Pulmonary artery endothelial cell (primary cell): ENCODE measurements at places on chromosomes 12 and 14.

DNA sequence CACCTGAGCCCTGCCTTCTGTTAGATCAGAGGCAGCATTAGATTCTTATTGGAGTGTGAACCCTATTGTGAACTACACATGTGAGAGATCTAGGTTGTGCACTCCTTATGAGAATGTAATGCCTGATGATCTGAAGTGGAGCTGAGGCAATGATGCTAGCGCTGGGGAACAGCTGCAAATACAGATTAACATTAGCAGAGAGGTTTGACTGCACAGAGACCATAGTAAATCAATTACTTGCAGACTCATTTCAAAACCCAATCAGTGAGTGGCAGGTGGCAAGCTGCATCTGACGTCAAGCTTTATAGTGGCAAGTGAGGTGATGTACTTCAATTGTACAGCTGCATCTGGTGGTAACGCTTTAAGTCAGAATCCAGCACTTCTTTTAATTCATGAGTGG, 141.6 kb downstream of the GPHN start:
- no peak for DNase-seq

- DNase-seq: no peak
Measured at GRCh38 chr12:92404921-92405320, 259.3 kb upstream of the BTG1 start.

GRCh38 chr12:96327889-96328288, 72.3 kb downstream of the CDK17 start:
- no peak for DNase-seq

- no peak for DNase-seq
Measured at GRCh38 chr12:62438098-62438692, 28.4 kb upstream of the MON2 start.

- DNase-seq: no peak
Measured at GRCh38 chr12:6265038-6265405, 45.5 kb upstream of the PLEKHG6 start.

GRCh38 chr12:58593557-58594304, 326.6 kb downstream of the LRIG3 start:
- no peak for DNase-seq

- DNase-seq: no peak
Measured at GRCh38 chr12:105522166-105522825, 191.8 kb downstream of the C12orf75 start.

GRCh38 chr12:14384783-14385638, 19.5 kb downstream of the ATF7IP start:
- peak; percentile 68 for DNase-seq

DNA sequence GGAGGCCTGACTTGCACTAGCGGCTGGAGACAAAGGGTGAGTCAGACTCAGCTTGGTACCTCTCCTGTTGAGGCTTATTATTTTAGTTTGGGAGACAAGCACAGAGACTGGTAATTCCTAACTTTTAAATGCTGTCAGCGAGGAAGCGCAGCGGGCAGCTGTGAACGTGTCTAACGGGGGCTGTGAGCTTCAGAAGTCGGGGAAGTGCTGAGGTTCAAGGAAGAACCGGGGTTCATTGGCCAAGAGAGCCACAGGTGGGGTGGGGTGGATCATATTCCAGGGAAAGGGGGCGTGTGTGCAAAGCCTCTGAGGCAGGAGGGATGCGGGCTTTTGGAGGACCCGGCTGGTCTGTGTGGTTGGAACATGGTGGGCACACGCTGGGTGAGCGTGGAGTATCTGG, 36.1 kb upstream of the ADGRD1 start:
- no peak for DNase-seq

DNA sequence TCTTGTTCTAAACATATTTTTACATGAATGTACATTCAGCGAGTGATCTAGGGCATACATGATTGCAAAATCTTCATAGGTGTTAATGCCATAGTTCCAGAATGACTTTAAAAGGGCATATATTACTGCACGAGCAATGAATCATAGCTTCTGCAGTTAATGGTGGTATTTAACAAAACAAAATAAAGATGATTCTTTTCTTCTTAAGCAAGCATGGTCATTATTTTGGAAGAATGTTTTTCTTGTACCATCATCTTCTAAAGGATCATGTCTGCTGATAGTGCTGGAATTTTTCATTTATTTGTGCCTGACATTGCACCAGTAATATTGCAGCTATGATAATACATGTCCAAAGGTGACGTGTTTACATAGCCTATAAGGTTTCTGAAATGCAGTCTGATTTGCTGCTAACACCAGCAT, 388.6 kb downstream of the CCDC91 start:
- no peak for DNase-seq

DNA sequence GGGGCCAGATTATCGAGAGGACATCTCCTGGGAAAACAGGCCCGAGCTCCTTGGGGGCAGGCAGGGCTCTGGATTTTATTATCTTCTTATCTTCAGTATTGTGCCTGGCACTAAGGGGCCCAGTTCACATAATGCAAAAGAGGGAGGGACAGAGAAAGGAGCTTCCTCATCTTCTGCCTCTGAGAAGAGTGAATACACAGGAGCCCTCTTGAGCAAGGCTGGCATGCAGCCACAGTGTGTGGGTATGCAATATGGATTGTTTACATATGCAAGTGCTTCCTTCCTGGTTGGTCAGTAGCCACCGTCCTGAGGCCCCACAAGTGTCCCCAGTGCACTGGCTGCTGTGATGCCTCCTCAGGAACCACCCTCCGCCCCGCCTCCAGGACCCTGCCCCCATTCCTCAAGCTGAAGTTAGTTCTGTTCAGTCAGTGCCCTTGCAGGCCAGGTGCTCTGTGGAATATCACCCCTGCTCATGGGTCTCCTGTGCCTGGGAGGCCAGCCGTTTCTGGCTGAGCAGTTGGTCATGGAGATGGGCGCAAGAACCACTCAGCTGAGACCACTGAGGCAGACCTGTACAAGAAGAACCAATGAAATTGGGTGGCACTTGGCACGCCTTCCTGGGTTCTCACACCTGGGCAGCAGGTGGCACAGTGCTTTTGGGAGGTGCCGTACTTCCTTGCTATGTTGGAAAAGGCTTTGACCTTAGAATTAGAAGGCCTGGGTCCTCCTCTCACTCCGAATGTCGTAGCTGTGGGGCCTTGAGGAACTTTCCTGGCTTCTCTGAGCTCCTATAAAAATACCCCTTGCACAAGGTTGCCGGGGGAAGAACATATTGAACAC, 35.1 kb upstream of the ACTN1 start:
- DNase-seq: no peak

- no peak for DNase-seq
Measured at GRCh38 chr14:80388980-80389711, 177.8 kb upstream of the DIO2 start.

DNA sequence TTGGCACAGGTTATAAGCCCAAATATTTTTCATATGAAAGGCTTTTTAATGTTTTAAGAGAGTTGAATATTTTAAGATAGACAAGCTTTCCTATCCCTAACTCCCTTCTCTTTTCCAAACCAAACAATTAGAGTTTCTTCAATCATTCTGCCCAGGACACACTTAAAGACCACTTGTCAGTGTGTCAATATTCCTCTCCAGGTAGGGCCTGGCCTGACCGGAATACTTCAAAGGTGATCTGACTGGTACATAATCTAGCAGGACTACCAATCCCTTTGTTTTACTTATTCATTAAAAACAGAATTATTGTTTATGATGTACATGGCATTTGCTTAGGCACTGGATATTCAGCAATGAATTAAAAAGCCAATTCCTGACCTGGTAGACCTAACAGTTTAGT, 24.2 kb upstream of the SNRPF start:
- no peak for DNase-seq

- DNase-seq: no peak
Measured at GRCh38 chr12:58487255-58487654, 433.0 kb downstream of the LRIG3 start.

DNA sequence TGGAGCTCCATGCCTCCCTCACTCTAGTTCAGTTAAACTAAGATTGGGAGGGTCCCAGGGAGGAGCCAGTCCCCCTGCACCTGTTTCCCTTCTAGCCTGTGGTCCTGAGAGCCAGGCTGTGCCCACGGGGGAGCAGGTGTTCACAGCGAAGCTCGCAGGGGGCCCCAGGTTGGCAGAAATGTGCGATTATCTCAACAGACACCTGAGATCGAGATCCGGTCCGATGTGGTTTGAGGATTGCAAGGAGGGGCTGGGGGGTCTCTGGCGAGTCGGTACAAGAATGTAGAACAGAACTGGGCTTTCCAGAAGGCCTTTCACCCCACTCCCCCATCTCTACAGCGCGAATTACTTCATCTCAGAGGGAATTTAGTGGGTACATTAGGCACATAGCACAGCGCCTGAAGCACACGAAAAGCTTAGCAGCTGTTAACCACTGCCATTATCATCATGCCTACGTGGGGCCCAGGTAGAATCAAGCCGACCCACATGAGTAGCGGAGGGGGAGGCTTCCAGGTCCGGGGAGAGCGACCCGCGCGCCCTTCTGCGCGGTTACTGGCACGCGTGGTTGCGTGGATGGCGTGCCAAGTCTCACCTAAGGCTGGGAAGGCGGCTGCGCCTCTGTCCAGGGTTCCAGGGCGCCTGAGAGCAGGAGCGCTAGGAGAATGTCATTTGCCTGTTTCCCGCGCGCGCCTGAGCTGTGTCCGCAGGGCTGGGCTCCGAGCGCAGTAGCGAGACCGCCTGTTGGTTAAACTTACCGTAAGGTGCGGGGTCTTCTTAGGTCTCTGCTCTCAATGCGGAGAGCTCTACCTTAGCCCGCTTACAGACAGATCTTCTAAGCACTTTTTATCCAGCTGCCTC, 1539.5 kb upstream of the TMEM132C start:
- DNase-seq: no peak

- DNase-seq: peak; percentile 33
Measured at GRCh38 chr12:132285991-132286681, 43.3 kb downstream of the GALNT9 start.

- DNase-seq: no peak
Measured at GRCh38 chr12:49767333-49767732, 26.0 kb downstream of the TMBIM6 start.

- DNase-seq: no peak
Measured at GRCh38 chr12:16384732-16385131, 37.3 kb downstream of the MGST1 start.

GRCh38 chr14:105181549-105182295, 610 bp upstream of the NUDT14 start:
- no peak for DNase-seq

DNA sequence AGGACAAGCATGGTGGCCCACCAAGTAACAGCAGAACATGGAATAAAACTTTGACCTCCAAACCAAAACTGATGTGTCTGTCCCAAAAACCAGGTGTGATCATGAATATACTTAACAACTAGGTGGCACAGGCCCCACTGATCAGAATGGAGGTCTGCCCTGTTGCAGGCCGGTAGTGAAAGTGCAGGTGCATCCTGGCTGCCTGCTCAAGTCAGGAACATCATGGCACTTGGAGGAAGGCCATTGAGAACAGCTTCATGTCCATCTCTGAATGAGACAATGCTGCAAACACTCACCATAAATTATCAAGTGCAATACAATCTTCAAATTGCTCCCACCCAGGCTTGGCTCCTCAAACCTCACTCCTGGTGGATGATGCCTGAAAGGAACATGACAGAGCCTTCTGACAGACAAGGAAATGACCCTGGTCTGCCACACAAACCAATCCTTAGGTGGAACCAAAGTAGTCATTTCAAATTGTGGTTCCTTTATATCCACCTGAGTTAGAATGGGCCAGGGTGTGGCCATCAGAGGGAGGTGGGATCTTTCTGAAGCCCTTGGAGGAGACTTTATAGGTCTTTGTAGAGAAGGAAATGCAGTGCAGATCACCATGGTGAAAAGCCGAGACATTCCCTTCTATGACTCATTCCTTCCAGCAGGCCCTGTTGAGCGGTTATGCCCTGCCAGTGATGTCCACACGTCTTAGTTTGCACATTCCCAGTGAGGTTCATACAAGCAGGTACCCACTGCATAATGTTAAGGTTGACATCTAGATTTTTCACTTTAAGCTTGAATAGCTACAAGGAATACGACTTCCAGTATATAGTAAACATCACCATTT, 36.0 kb downstream of the EGLN3 start:
- peak; percentile 75 for DNase-seq

DNA sequence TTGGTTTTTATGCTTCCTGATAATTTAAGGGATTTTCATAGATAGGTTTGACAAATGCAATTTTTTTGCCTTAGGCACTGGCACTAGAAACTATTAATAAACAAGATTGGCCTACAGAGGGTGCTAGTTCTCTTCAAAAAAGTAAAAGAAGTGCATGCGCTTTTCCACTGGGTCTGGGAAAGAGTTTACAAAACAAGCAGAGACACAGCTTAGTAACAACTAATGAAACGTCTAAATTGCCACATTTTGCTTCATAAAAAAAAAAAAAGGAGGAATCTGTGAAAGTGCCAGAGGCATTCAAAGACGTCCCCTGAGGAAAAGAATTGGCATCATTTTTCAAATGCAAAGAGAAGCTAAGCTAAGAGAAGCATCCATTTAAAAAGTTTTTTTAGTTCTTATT, 58.3 kb upstream of the EEA1 start:
- DNase-seq: peak; percentile 55

DNA sequence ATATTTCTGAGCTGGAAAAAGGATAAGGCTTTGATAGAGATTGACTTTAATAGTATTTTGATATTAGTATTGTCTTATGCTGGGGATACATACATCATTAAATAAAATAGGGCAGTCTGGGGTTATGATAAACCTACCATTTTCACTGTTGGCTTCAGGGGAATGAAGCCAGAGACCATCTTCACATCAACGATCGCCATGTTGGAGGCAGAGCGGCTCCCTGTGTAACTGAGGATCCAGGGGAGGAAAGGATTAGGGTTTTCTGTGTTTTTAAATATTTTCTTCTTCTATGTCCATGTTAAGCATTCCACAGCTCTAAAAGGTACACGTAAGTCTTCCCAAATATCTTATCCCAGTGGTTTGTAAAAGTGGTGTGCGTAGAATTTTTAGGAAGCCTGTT, 45.4 kb downstream of the A2M start:
- no peak for DNase-seq

- DNase-seq: no peak
Measured at GRCh38 chr14:85279407-85279806, 250.5 kb upstream of the FLRT2 start.

DNA sequence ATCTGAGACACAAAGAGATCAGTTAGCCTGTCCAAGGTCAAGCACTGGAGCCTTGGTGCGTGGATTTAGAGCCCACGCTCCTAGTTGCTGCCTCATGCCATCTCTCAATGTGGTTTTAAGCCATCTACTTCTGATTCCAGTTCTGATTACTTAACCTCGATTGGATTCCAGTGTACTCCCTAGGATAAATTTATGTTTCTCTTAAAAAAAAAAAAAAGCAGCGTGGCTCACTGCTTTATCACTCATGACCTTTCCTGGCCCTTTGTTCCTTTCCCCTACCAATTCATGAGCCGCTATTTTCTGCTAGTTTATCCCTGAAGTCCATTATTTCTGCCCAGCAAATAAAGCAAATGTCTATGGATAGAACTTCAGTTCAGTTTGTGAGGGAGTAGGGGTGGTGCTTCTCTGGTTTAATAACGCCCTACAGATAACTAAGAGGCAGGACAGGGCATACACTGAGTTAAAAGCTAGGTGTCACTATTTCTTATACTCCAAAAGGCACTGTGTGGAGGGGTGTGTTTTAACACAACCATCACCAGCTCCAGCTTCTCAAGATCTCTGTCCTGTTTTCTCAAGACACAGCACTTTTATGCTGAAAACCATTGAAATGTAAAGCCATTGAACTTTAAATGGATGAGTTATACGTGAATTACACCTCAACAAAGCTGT, 9.8 kb upstream of the PARP11 start:
- DNase-seq: no peak
